Activated naive CD4-positive, alpha-beta T cell treated with anti-CD3 and anti-CD28 coated beads for 36 hours (primary cell): ENCODE measurements at places on chromosomes 3 and 15. TPM values are rescaled to one million over a fixed set of nuclear protein-coding genes. Genes with fewer than 3 reads are reported as not detected.

DNA sequence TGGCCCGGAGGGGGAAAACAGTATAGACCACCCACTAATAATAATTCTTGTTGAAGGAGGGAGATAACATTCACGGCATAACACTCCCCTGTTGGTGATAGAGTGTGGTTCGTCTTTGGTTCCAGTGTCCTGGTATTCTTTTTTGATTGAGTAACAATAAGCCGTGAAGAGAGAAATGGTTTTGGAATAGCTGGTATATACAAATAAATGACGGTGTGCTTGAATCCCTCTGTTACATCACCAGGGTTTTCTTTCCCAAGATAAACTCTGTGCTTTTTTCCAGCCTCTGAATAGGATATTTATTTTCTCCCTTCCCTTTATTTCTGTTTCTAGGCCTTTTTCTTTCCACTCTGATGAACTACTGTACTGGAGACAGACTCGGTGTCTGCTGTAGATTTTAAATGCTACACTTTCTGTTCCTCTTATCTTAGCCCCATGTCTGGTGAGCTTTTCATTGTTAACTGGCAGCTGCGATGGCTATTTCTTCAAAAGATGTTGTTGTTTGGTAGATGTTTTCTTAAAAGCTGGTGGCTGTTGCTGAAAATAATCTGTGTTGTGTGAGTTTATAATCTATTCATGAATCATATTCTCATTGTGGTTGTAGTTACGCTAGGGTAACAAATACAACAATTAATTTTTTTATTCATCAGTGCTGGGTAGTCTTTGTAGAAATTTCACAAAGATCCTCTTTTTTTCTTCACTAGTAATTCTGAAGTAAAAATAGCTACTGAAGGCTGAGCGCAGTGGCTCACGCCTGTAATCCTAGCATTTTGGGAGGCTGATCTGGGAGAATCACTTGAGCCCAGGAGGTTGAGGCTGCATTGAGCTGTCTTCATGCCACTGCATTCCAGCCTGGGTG lies 15.5 kb upstream of the SCAANT1 start:
- no peak for DNase-seq

- DNase-seq = no peak
Measured at GRCh38 chr3:150778793-150779401, 15.9 kb upstream of the SIAH2 start.

DNA sequence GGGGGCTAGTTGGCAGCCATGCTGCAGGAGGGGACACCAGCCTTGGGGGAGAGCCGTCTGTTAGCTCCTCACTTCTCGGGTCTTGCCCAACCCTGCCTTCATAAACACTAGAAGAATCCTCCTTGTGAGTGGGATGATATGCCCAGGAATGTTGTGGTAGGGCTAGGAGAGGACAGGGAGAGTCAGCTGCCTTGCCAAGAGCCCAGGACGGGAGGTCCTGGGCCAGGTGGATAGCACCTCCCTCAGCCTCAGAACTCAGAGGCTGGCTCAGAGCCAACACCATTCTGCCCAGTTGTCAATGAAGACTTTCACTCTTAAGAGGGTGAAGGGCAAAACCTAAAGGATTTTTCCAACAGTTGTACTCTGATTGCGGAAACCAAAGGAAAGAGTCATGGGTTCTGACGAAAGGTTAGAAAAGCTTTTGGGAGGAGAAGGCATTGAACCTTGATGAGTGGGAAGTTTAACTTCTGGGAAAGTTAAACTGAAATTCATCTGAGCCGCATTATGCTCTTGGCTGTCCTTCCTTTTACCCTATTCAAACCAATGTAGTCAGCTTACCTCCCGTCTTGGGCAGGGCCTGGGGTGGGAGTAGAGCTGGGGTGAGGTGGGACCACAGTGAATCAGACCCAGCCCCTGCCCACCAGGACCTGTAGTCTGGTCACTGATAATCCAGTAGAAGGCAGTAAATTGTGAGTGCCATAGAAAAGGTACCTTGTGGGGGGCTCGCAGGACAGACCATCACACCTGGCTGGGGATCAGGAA lies 81.9 kb downstream of the FAM43A start:
- no peak for DNase-seq

DNA sequence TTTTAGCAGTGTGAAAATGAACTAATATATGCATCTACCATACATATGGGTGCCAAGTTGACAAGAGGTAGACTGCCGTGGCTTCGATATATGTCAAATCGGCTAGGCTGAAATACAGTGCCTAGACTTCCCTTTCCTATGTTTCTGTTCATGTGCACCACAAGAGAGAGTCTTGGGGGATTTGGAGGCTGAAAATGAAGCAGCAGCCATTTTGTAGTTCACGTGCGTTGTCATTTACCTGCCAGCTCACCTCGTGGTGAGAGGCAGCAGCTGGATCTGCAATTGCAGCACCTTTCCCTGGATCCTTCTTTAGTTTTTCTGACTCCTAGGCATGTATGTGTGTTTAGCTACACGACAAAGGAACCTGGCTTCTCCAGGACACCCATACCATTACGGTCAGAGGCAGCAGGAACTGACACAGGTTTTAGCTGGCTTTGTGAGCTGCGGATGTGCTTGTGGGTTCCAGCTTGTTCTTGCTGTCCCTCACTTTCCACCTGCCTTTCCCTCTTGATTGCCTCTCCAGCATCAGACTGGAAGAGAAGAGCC lies 40.5 kb upstream of the SIAH2 start:
- DNase-seq = no peak

DNA sequence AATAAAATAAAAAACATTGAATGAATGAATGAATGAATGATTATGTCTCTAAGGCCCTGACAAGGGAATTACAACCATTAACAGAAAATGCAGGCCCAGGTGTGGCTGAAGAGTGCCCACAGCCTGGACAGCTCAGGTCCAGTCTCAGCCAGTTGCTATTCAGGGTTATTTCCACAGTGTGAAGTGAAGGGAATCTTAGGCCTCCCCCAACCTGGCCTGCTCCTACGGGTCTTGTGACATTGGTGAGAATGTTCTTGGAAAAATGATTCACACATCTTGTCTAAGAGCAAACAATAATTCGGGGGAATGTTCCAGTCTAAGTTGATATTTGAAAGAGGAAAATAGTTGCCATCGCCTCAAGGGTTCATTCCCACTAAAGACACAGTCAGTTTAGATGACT lies 37.0 kb downstream of the MINDY4B start:
- no peak for DNase-seq

DNA sequence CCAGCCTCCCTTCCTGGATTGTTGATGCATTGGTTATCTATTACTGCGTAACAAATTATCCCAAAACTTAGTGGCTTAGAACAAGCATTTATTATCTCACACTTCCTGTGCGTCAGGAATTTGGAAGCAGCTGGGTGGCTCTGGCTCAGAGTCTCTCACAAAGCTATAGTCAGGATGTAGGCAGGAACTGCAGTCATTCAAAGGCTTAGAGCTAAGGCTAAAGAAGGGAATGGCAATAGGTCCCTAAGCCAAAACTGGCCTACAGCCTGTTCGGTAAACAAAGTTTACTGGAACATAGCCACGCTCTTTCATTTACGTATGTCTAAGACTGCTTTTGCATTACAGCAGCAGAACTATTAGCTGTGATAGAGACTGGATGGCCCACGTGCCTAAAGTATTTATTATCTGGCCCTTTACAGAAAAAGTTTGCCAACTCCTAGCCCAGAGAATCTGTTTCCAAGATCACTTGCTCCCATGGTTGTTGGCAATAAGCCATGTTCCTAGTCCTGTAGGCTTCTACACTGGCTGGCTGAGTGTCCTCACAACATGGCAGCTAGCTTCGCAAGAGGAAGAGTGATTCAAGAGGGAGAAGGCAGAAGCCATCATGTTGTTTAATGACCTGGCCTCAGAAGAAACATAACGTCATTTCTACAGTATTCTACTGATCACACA lies 132.4 kb downstream of the SNRK start:
- no peak for DNase-seq

DNA sequence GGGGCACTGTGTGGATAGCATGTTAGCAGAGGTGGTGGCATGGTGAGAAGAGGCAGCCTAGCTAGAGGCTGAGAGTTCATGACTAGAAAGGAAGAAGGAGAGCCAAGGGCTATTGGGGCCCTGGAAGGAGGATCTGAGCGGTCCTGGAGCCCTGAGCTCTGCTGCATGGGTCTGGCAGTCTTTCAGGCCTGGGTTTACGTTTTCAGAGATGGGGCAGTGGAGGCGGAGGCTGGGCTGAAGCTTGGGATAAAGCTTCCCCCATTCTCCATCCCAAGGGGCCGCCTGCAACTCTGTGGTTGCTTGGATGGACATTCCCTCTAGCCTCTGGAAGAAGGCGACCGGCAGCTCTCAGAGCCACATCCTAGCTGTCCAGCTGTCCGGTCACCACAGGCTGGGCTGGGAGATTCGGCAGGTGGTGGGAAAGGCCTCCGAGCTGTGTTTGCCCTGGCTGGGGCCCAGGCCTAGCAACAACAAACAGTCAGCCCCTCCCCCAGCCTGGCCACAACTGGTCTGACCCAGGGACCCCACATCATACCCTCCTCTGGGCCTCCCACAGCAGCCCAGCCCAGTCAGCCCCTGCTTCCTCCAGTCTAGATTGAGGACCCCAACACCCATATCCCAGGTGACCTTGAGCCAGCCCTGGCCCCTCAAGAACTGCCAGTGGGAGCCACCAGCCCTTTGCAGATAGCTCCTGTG lies 1.8 kb upstream of the SLC38A3 start:
- no peak for DNase-seq

GRCh38 chr3:2992534-2992933 lies 117.6 kb downstream of the IL5RA start:
- DNase-seq = no peak

- DNase-seq = no peak
Measured at GRCh38 chr3:114697401-114697800, 403.6 kb downstream of the TIGIT start.

The ADAMTSL3 gene
- not detected for total RNA-seq

The PARP14 gene
- total RNA-seq = 38.9 TPM

The SLC22A13 gene
- not detected for total RNA-seq

The CIDEC gene
- total RNA-seq = not detected

The GPR87 gene
- total RNA-seq = not detected

The GOLGA6B gene
- total RNA-seq = not detected

The CAMK2N2 gene
- not detected for total RNA-seq

The SLC28A1 gene
- not detected for total RNA-seq

The MESD gene
- total RNA-seq = 15.1 TPM

The DIPK2A gene
- 6.3 TPM for total RNA-seq
